ENCODE measurements at places on chromosomes 7 and 10. TPM values are rescaled to one million over a fixed set of nuclear protein-coding genes. Genes with fewer than 3 reads are reported as not detected.

DNA sequence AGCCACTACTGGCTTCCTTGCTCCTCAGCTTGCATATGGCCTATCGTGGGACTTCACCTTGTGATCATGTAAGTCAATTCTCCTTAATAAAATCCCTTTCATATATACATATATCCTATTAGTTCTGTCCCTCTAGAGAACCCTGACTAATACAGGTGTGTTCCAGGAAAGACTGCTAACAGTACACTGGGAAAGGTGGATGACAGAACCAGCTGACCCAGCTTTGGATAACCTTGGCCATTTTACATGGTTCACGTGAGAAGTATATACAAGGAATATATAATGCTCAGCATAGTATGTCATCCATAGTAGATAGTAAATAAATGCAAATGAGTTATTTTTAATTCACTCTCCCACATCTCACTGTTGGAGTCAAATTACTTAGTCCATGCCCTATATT is 1003.5 kb downstream of the SORCS3 start:
- DNase-seq = no peak

GRCh38 chr7:154892459-154892858 is 110.5 kb downstream of the PAXIP1 start:
- peak; percentile 63 for DNase-seq

GRCh38 chr10:121033366-121033765 is 182.2 kb downstream of the WDR11 start:
- no peak for DNase-seq

HOGA1 gene
- 1.2 TPM for total RNA-seq

CFAP46 gene
- total RNA-seq = 4.6 TPM

DNA sequence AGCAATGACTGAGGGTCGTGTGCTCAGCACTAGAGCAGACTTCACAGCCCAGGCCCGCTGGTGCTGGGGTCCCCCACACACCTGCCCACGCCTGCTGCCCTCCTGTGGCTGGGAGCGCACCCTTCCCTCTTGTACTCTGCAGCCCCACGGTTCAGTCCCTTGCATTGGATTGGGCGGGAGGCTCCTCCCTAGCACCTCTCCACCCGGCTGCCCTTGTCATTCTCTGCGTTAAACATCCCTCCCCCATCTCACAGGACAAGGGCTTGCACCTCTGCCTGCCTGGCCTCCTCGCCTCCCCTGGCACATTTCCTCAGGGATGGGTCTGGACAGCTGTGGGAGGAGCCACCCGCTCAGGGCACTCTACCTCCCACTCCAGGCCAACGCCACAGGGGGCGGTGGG is 68.6 kb downstream of the ALOX5 start:
- no peak for DNase-seq

DNA sequence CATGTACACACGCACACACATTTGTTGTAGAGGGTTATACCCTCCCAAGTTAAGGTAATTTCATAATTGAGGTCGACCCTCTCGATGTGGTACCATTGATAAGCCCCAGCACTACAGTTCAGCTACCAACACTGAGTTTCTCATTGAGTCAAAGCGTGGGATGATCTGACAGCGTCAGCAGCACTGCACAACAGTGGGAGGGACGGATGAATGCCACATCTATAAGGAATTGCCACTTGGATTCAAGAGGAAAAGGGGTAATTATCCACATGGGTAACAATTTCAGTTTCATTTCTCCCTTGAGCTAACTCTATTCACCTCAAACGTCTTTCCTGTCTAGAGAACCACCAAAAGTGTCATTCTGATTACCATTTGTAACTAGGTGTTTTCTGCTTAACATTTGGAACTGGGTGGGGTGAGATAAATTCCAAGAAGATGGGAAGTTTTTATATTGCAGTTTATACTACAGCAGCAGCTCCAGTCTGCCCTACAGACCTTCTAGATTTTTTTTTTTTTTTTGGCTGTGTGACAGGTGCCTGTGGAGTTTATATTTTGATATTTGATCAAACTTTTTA is 342.9 kb downstream of the AUTS2 start:
- no peak for DNase-seq

STAM gene
- total RNA-seq = 43.2 TPM

GRCh38 chr7:98282703-98283102 is 1.2 kb downstream of the BRI3 start:
- DNase-seq = no peak

CPA2 gene
- 0.65 TPM for total RNA-seq

DNA sequence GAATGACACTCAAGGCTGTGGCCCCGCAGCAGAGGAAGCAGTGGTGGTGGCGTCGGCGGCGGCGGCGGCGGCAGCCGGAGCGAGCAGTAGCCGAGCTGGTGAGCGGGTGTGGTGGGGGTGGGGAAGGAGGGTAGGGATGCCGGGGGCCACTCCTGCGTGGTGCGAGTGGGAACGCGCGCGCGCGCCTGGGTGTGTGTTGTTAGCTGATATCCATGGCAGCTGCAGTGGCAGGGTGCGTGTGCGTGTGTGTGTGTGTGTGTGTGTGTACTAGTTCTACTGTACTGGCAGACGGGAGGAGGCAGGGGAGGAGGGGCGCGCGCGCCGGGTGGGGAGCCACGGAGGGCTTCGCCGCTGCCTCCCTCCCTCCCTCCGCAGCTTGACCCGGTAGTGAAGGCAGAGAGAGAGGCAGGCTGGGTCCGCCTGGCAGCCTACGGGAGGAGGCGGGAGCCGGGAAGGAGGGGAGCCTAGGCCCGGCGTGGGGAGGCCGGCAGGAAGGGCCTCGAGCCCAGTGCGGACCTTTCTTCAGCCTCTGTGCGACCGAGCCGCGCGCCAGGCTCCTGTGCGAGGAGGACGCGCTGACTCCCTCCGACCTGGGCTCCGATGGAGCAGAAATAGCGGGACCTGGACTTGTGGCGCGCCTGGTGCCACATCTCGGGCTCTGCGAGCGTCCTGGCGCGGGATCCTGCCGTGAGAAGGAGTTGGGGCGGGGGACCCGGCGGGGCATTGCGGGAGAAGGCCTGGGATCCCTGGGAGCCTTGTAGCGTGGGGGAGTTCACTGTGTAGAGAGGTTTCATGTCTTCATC is at the start of gene MAGI2:
TSS of gene MAGI2 (minus strand) at position 110 of the 803 bp plus-strand sequence. CDS start 347 bp downstream, outside the sequence.
- peak; percentile 78 for DNase-seq

DNA sequence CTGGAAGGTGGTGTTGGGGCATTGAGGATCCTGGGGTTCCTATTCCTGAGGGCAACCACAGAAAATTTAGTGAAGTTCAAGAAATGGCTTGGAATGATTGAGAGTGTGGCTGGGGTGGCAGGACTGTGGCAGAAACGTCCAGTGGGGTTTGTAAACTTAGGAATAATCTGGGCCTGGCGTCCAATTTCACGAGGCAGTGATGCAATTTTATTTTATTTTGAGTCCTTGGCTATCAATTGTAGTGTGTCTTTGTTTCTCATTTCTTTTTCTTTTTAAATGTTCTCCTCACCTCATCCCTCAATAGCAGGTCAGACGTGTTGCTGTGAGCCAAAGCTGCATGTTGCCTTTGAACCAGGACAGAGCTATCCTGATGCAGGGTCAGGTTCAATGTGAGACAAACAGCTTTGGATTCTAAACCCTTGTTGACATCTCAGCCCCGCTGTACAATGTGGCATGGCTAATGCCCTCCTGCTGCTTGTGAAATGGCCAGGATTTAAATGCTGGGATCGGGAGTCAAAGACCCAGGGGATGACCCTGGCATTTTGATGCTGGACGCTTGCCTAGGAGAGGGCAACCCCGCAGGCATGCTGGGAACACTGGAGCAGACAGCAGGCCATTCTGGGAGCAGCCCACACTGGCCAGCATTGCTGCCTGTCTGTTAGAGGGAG is 64.8 kb downstream of the RBM20 start:
- DNase-seq = peak; percentile 18

DNA sequence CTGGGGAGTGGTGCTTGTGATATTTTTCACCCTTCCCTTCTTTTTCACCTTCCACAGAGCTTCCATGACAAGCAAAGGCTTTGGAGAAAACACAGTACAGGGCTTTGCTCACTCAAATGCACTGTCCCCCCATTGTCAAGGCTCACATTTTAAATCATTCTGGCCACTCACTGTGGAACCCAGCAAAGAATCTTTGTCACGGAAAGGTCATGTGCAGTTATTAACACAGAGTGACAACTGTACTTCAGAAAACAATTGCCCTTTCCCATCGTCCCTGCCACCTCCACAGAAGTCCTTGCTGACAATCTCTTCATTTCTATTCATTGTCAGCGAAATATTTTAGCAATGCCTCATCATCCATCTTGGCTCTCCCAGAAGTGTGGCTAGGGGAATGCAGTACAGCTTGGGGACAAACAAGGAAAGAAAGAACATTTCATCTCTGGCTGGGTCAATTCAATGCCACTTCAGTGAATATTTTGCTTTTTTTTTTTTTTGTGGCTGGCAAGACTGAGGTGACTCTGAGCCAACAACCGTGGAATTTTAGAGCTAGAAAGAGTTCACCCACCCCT is 851.0 kb downstream of the KCNMA1 start:
- DNase-seq = no peak

DNA sequence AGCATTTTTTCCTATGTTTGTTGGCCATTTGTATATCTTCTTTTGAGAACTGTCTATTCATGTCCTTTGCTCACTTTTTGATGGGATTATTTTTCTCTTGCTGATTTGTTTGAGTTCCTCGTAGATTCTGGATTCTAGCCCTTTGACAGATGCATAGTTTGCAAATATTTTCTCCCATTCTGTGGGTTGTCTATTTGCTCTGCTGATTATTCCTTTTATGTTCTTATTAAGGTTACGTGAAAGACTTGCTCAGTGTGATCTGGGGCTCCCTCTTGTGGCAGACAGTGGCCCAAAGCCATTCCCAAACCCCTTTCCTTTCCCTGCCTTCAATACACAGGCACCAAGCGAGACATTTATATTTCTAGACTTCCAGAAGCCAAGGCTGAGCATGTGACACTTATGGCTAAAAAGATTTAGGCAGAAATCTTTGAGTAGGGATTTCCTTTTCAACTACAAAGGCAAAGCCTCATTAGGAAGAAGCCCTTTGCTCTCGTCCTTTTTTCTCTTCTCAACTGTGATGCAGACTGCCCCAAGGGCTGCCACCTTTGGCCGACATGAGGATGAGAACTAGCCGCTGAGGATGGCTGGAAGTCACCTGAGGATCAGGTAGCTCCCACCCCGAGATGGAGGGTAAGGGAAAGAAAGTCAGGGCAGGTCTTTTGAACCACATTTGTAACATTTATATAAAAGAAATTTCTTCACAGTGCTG is 23.6 kb downstream of the ST8SIA6 start:
- DNase-seq = peak; percentile 70

KDM7A gene
- 13.6 TPM for total RNA-seq

MBL2 gene
- not detected for total RNA-seq

UNCX gene
- total RNA-seq = not detected

- DNase-seq = no peak
These were observed 35.0 kb downstream of the LAMB4 start for GRCh38 chr7:108094933-108095710.

- no peak for DNase-seq
These were observed 12.0 kb upstream of the CRHR2 start for GRCh38 chr7:30694218-30694745.

Data from neural progenitor cell (in vitro differentiated cells).